AG09309 (cell line): ENCODE measurements at places on chromosomes 2 and 18.

DNA sequence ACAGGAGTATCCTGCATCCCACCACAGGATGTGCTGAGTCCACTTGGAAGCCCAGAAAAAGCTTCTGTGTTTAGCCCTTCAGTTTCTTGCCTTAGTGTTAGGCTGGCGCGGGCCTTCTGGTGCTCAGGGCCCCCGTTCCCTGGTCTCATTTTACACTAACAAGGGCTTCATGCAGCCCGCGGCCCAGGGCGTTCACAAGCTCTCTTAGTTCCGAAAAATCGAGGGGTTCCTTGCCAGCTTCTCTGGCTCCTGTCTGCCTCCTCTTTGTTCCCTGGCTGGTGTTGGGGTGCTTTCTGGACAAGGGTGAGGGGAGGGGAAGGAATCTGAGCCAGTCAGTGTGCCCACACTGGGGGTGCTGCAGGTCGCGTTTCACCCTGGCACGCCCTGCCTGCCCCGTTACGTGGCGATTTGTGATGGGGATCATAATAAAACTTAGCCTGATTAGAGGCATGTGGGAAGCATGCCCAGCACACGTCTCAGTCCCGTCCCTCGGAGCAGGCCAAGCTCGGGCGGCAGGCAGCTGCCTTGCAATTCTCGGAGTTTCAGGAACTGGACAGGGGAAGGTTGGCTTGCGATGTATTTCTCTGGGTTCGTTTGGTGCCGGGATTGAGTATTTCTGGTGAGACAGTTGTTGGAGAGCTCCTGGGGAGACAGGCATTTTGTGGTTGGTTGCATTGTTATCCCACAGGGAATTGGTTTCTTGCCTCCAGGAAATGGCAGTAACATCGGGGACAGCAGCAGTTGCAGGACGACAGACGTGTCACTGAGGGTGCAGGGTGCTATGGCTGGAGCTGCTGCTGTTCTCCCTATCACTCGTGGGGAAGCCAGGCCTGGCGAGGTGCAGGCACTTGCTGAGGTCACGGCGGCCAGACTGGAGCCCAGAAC is 22.9 kb downstream of the SH3BP4 start:
- no peak for DNase-seq

GRCh38 chr2:218323526-218324472 is 31.5 kb upstream of the TMBIM1 start:
- no peak for DNase-seq

DNA sequence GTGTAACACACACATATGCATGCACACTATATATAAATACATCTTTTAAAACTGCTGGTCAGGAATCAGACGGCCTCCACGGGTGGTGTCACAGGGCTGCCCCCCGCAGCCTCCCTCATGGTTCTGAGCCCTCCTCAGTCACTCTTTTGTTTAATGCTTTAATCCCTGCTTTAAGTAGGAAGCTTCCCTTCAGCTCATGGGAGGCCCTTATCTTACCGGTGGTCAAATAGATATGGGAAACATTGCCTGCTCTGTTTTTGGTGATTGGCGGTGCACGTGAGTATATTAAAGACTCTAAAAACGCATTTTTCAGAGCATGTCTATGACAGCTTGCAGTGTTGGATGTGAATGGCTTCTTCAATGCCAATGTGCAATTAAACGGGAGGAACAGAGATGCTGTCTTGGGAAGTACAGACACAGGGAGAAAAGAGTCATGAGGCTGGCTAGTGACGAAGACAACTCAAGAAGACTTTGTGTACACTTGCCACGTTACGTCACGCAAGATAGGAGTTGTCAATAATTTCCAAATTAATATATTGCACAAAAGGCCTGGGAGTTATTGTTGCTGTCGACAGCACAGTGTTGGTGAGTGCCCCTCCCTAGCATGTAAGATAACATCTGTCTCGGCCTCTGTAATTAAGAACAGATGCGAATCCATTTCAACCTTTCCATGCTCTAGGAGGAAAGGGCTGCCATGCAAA is 23.3 kb downstream of the GNLY start:
- peak; percentile 65 for DNase-seq

DNA sequence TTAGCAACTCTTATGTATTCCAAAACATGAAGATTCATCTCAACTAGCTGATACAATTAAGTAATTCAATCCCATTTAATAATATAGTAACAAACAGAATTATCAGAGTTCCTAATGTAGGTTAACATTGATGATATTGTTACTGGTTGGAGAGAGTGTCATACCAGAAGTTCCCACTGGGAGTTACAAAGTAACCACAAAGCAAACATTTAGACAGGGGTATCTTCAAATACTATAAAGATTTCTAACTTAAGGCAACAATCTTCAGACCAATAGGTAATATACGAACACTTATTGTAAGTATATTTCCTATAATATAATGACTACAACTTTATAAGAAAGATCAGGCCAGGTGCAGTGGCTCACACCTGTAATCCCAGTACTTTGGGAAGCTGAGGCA is 1372.9 kb upstream of the PIK3C3 start:
- no peak for DNase-seq

DNA sequence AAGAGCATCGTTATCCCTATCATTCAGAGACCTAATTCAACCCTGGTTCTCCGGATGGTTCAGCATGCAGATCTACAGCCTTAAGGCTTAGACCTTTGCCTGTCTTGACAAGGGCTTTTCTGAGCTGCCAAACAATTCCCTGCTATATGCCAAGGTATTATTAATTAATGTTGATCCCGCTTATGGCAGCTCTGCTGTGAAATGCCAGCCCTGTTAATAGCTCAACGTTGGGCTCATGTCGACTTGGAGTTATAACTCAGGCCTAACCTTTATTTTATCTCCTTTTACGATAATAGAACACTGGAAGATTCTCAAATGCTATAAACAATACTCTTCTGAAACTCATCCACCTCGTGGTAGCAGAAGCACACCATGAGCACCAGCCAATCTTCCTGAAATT is 188.6 kb downstream of the TMEM247 start:
- no peak for DNase-seq

DNA sequence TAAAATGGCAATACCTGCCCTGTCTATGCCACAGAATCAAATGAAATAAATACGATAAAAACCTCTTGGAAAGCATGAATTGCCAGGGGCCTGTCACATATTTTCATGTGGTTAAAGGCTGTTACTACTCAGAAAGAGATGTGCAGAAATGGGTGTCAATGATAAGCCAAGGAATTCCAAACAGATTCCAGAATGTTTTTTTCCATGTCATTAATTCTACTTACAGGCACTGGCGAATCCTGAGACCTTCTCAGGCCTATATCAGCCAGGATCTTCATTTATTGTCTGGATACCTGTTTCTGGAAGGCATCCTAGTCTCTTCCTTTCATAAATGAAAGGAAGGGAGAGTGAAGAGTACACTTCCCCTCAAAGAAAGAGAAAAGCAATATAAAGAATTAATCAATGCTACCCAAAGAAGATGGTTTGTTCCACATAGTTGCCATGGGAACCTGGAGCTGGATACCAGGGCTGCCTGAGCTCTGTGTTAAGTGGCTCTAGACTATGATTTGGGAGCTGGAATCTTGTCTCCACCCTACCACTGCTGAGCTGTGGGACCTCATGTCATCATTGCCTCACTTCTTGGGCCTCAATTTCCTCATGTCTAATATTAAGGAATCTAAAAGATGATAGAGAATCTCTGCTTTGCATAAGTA is 335.1 kb upstream of the SKOR2 start:
- no peak for DNase-seq

- no peak for DNase-seq
Observed at GRCh38 chr2:64211276-64211921, 67.2 kb upstream of the PELI1 start.

DNA sequence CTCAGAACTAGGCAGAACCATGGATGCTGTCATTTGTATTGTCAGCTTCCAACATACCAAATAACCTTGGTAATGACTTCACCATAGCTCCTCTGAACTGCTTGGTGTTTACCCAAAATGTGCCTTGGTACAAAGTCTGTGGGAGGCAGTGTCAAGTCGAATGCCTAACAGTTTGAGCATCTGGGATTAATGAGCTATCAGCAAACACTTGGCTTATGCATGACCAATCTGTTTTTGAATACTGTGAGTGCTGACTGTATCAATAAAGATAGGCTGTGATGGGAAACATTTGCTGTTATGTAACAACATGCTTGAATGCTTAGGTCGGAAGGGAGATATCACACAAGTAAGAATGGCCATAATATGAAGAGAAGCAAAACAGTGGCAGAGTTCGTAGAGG is 455.4 kb downstream of the CMPK2 start:
- DNase-seq, result no peak

- DNase-seq, result peak; percentile 0
Observed at GRCh38 chr2:110931648-110932047, 189.1 kb upstream of the BCL2L11 start.

- DNase-seq, result no peak
Observed at GRCh38 chr2:171879865-171880264, 14.2 kb downstream of the SLC25A12 start.

- no peak for DNase-seq
Observed at GRCh38 chr18:69871363-69871762, 76.3 kb downstream of the CD226 start.

GRCh38 chr18:67269206-67269605 is 247.3 kb downstream of the DSEL start:
- no peak for DNase-seq

- no peak for DNase-seq
Observed at GRCh38 chr18:76913583-76913982, 91.2 kb downstream of the ZNF236 start.

GRCh38 chr2:241940329-241940728 is 70.8 kb downstream of the RTP5 start:
- DNase-seq, result no peak

- DNase-seq, result no peak
Observed at GRCh38 chr2:109395494-109396201, 218.1 kb downstream of the SEPTIN10 start.

DNA sequence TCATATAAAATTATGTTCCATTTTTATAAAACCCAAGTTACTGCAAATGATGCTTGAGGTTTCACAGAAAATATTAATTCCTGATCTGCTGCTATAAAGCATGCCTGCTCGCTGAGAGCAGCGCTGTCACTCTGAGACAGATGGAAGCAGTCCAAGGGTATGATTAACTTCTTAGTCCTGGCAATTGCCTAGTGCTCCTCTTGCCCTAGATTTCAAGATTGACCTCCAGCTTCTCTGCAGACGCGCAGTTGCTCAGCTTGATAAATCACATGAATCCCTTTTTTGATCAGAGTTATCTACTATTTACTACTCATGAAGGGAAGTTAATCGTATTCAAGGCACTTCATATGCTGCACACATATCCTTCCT is 154.6 kb upstream of the REV1 start:
- no peak for DNase-seq

DNA sequence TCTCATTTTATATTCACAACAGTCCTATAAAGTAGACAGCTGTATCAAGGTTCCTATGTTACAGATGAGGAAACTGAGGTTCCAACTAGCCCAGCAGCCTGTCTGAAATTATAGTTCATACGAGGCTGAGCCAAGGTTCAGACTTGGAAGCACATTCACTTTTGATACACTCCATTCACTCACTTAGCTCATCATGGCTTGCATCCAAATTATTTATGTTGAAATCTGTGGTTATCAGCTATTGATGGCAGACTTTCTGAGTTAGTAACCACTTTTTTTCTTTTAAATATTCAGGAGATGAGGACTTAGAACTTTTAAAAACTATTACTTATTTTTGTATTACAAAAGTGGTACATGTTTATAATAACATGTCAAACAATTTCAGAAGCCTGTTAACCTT is 188.2 kb downstream of the MTX2 start:
- no peak for DNase-seq

DNA sequence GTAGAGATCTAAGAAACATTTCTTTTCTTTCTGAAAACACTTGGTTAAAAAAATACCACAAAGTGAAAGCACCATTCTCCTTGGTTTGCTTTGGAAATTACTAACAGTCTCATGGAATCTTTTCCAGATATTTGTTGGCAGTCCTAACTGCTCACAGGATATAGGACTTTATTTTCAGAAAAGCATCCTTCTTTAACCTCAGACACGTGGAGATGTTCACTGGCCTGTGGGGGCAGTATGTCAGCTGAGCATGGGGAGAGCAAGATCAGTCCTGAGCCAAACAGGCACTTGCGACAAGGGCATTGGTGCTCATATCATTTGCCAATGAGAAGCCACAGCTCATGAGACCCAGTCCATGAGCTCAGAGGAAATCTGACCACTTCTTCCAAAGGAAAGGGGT is 371.9 kb downstream of the NBAS start:
- no peak for DNase-seq

- no peak for DNase-seq
Observed at GRCh38 chr18:27599202-27599829, 414.2 kb upstream of the CHST9 start.

- no peak for DNase-seq
Observed at GRCh38 chr2:71941726-71942525, 205.7 kb downstream of the CYP26B1 start.

DNA sequence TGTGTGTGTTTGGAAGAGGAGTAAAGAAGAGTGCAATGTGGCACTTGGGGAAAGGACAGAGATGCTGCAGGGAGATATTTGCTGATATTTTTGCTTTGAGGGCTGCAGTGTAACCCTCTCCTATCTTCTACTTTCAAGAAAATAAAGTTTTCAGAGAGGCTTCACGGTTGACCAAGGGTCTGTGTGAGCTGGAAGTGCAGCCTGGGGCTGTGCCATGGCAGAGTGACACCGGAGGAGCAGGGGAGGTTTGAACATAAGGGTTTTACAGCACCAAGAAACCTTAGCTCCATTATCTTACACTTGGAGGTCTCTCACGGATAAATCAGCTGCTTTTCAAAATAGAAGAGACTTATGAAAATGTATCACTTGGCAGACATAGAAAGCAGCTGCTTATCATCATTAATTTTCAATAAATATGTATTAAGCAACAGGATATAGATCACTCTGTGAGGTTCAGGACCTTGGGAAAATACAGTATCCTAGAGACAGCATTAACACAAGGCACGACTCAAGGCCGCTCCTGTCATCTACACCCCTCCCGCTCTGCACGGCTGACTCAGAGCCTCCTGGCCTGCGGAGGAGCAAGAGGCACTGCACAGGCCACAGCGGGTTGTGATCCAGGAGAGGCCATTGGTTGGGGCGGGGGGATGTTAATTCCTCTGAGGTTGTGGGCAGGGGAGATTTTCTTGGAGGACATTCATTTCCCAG is 127.8 kb downstream of the COPS8 start:
- no peak for DNase-seq

DNA sequence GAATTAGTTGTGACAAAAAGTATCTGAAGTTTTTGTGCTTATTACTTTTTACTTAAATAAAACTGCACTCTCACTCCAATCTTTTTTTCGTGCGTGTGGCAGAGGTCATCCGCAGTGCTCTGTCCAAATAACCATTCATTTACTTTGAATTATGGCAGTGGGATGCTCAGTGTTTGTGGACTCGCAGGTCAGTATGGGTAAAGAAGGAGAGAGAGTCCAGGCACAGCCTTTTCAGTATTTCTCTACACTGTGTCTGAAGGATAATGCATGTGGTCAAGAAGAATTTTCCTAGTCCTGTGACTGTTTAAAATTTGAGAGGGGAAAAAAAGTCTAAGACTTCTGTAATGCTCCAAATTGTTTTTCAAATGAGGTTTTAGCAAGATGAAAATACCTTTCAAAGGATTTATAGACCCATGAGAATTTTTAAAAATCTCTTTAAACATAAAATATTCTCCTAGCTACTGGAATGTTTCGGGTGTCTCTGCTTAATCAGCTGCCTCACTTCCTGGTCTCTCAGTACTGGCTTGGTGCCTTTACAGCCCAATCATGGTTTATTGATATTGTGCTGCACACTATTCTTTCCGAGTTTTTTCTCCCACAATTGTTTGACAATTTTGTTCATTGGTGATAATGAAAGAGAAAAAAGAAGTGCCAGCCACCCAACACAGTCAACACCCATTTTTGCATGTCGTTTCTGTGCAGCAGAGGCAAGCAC is 453.2 kb downstream of the PTPRM start:
- DNase-seq, result no peak

- DNase-seq, result no peak
Observed at GRCh38 chr2:192675681-192676080, 480.9 kb upstream of the TMEFF2 start.
